ENCODE measurements at places on chromosomes 13 and 19.

- DNase-seq: no peak
These were observed 21.7 kb downstream of the SIPA1L3 start for GRCh38 chr19:37928527-37929286.

DNA sequence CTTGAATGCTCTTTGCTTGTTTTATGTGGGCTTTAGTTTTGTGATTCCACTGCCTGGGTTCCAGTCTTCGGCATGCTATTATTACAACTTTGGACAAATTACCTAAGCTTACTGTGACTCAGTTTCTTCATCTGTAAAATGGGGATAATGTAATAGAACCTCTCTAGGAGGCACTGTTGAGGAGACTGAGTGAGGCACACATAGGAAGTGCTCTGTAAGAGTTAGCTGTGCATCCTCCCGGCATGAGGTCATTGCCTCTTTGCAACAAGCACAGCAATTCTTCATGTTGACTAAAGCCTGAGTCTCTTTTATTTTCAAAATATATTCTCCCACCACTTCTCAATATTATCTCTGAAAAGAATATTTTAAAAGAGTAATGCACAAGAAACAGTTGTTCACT lies 227.4 kb downstream of the DLEU7 start:
- DNase-seq: no peak

GRCh38 chr13:36450534-36450933 lies 18.2 kb downstream of the CCNA1 start:
- DNase-seq: no peak

GRCh38 chr13:21894091-21894490 lies 223.2 kb downstream of the FGF9 start:
- DNase-seq: no peak

DNA sequence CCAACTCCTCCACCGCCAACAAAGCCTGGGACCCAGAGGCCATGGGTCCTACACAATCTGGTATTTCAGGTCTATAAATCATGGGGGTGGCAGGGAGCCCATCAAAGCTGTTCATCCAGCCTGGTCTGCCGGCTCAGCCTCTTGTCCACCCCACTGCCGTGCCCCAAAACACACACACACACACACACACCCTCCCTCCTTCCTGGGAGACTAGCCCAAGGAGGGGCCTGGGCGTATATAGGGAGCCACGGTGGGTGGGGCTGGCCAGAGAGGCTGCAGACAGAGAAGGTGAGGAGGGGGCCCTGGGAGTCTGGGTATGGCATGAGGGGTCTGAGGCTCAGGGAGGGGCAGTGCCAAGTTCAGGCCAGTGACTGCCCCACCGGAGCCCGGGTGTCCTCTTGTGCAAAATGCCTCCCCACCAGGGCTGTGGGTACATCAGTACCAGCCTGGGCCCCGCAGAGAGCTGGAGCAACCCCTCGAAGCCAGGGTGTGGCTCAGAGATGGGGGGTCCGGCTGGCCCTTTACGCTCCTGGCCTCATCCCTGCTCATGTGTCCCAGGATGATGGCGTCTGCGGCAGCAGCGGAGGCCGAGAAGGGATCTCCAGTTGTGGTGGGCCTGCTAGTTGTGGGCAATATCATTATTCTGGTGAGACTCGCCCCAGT lies at the start of gene UPK1A:
Gene UPK1A, plus strand, starts transcription at position 267 of the 663 bp plus-strand sequence. Its CDS starts 296 bp downstream, at position 563.
- no peak for DNase-seq

- no peak for DNase-seq
These were observed 128.5 kb downstream of the ZNF675 start for GRCh38 chr19:23558541-23558940.

DNA sequence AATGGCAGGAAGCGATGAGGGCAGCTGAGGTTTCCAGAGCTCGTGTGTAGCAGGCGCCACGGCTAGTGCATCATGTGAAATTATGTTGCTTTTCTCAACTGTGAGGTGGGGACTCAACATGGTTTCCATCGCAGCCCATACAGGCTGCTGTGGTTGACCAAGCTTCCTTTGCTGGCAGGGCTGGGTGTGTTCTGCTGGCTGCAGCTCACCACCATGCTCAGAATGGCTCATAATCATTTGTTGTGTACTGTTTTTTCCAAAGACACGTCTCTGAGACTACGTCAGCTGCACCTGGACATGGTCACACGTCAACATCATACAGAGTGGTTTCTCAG lies 16.1 kb upstream of the RASA3 start:
- peak; percentile 86 for DNase-seq

DNA sequence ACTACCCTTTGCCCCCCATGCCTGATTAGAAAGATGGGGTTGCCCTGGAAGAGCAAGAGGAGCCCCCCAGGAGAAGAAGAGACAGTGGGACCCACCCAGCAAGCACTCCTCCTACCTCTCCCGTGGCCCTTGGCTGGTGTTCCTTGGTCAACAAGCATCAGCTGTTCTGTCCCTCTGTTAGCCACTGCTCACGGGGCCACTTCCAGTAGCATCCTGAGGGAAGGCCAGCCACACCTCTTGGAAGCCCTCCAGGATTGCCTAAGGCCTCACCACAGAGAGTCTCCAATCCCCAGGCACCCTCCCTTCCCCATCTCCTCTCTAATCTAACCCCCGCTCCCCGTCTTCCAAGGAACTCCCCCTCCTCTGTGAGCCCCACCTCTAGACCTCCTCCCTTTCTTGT lies 15.1 kb upstream of the DPP9 start:
- DNase-seq: no peak

DNA sequence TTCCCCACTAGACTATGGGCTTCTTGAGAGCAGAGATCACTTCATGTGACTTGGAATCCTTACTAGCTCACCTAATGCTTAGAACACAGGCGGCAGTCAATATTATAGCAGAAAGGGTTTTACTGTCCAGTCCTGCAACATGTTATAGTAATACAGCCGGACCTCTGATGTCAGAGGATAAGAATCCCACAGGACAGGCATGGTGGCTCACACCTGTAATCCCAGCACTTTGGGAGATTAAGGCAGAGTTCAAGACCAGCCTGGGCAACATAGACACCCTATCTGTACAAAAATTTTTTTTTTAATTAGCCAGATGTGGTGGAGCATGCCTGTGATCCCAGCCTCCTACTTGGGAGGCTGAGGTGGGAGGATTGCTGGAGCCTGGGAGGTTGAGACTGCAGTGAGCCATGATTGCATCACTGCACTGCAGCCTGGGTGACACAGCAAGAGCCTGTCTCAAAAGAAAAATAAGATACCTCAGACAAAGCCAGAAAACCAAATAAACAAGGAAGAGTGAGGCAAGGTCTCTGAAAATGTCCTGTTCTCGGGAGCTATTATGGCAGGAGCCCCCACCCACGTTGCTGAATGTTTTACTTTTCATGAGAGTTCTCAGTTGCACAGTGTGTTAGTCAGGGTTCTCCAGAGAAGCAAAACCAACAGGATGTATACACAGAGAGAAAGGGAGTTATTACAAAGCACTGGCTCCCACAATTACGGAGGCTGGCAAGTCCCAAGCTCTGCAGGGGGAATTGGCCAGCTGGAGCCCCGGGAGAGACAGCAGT lies 100.8 kb downstream of the UBL3 start:
- no peak for DNase-seq

DNA sequence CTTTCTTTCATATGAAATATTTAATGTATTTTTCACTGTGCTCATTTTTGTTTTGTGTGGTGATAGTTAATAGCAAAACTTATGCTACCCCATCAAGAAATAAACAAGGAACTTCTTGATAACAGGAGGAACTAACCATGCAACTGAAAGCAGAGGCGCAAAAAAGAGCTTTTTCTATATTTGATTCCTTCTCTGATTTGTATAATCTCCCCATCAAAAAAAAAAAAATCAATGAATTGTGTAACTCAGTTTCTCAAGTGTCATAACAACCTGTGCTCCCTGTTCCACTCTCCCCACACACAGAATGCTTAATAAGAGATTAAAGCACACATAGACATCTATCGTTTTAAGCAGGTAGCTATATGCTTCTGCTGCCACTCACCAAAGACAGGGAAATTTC lies 67.3 kb upstream of the MED4 start:
- DNase-seq: no peak

- peak; percentile 65 for DNase-seq
These were observed 28.0 kb upstream of the KBTBD7 start for GRCh38 chr13:41222259-41222852.

- DNase-seq: no peak
These were observed 36.1 kb upstream of the EIF3G start for GRCh38 chr19:10155839-10156238.

DNA sequence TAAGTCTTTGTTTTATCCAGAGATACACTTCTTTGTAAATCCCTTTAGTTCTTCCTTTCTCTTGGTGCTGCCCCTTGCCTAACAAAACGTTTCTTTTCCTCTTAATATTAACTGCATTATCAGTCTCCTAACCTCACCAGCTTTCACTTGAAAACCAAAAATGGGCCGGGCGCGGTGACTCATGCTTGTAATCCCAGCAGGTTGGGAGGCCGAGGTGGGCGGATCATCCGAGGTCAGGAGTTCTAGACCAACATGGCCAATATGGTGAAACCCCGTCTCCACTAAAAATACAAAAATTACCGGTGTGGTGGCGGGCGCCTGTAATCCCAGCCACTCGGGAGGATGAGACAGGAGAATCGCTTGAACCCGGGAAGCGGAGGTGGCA lies 329.8 kb upstream of the MIR17HG start:
- DNase-seq: no peak

- no peak for DNase-seq
These were observed 5.3 kb upstream of the MAB21L1 start for GRCh38 chr13:35481777-35482176.

GRCh38 chr13:88958821-88959220 lies 1287.7 kb downstream of the SLITRK5 start:
- no peak for DNase-seq

GRCh38 chr13:62122434-62122833 lies 706.8 kb upstream of the PCDH20 start:
- no peak for DNase-seq

GRCh38 chr13:44744880-44745633 lies 168.9 kb upstream of the TSC22D1 start:
- DNase-seq: no peak

DNA sequence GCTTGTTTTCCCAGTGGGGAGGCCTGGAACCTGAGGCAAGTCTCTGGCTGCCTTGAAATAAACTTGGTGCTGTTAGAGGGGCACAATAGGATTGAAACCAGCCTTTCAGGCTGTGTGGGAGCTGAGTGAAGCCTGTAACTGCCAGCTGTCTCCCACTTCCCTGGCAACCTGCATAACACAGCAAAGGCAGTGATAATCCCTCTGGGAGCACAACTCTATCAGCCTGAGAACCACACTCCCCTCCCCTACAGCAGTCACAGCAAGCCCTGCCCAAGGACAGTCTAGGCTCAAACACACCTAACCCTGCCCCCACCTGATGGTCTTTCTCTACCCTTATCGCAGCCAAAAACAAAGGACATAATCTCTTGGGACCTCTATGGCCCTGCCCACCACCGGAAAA lies 683.8 kb upstream of the ATXN8OS start:
- DNase-seq: no peak

- no peak for DNase-seq
These were observed 2.8 kb downstream of the ZNF536 start for GRCh38 chr19:30374865-30375552.

- peak; percentile 44 for DNase-seq
These were observed 61.2 kb upstream of the WDFY2 start for GRCh38 chr13:51523082-51523518.

DNA sequence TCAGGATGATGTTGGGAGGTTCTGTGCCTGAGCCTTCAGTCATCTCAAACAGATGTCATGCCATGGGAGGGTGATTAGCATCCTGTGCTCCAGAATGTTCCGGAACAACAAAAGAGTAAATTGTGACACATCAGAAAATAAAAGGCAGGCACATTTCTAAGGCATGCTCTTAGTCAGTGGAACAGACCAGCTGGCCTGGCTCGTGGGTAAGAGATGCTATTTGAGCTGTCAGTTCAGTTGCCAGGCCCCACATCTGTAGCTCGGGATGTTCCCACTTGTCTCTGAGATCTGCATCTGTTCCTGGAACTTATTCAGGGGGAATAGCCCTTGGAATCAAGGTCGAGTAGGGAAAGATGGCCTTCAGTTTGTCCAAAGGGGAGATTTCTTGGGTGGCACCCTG lies 26.0 kb downstream of the OLFM4 start:
- DNase-seq: no peak

DNA sequence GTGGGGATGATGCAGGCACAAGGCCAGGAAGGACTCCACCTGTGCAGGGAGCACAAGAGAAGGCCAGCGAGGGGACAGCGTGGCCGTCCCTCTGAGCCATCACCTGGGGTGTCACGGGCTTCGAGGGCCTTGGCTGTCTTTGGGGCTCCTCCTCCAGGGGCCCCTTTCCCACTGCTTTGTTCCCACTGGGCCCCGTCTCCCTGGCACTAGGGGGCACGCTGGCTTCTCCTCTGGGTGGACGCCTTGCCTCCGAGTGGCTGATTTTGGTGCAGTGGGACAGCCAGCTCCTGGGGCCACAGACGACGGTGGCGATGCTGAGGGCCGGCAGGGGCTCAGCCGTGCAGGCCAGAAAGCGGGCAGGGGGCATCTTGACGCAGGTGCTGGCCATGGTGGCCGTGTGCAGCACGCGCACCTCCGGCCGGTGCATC lies 43.2 kb upstream of the GRTP1 start:
- no peak for DNase-seq

DNA sequence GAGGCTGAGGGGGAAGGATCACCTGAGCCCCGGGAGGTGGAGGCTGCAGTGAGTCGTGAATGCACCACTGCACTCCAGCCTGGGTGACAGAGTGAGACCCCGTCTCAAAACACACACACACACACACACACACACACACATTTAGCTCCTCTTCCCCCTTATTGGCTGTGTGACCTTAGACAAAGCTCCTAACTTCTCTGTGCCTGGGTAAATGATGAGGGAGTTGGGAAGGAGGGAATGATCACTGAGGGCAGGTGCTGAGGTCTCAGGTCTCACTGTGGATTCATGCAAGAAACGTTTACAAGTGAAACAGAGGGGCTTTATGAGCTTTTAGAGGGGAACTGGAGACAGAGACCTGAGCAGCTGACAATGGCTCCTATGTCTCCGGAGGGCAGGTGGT lies 16.9 kb upstream of the BCL3 start:
- DNase-seq: no peak

DNA sequence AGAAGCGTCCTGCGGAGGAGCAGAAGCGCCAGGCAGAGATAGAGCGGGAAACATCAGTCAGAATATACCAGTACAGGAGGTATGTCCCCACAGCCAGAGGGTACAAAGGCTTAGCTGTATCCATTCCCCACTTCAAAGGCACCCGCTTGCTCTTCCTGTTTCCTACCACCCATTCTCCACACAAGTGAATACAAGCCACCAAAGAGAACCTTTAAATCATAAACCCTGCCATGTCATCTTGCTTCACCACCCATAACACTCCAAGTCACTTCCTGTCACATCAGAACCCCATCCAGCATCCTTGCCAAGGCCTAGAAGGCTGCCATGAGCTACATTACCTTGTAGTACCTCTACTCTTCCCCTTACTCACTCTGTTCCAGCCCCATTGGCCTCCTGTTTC lies 205.8 kb downstream of the LMO7 start:
- no peak for DNase-seq

- DNase-seq: no peak
These were observed 1.3 kb downstream of the FSD1 start for GRCh38 chr19:4305659-4306058.

GRCh38 chr19:44608391-44608821 lies 5.0 kb upstream of the IGSF23 start:
- DNase-seq: no peak

GRCh38 chr13:39406688-39407087 lies 196.3 kb downstream of the LHFPL6 start:
- DNase-seq: no peak

GRCh38 chr19:23956051-23956450 lies 41.4 kb downstream of the ZNF726 start:
- no peak for DNase-seq

GRCh38 chr19:47704024-47704423 lies 9.2 kb upstream of the EHD2 start:
- DNase-seq: no peak

GRCh38 chr19:31284621-31285020 lies 64.6 kb downstream of the TSHZ3 start:
- DNase-seq: no peak

GRCh38 chr13:51152701-51153100 lies 41.6 kb upstream of the C13orf42 start:
- DNase-seq: no peak

Measured in CD4-positive, alpha-beta T cell treated with Interleukin-17A for 4 hours (primary cell).